Pons (tissue), 1 donor: ENCODE measurements at places on chromosomes 3 and 15.

DNA sequence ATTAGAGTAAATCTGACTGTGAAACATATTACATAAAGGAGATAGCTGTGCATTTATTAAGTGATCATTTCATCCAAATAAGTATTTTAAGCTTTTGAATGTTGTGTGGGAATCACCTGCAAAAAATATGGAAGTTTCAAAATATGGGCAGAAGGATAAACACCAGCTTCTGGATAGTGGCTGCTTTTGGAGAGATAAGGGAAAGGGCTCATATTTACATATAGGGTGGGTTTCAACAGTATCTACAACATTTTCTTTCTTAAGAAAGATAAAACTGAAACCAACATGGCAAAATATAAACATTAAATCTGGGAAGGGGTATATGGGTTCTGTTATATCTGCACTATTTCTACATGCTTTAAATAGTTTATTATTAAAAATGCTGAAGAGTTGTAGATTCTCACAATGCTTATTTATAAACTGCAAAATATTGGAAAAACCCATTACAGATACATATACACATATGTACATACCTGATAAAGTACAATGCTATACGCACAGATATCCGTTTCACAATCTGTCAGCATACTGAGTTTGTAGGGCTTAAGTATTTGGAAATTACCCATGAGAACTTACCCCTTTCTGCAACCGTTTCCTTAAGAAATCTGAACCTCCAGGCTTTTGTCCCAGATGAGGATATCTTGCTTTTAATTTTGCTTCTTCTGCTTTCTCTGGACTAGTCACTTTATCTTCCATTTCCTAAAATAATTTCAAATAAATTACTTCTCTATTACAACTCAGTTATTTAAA lies 12.1 kb downstream of the ARPP19 start:
- DNase-seq, result no peak

DNA sequence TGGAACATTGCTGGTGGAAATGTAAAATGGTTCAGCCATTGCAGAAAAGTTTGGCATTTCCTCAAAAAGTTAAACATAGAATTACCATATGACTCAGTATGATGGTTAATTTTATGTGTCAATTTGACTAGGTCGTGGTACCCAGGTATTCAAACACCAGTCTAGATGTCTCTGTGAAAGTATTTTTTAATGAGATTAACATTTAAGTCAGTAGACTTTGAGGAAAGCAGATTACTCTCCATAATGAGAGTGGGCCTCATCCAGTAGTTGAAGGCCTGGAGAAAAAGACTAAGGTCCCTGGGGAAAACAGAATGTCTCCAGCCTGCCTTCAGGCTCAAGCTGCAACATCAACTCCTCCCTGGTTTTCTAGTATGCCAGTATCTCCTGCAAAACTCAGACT lies 42.3 kb upstream of the TMEM87A start:
- DNase-seq, result no peak

- DNase-seq, result no peak
These were observed 10.5 kb downstream of the SEMA4B start for GRCh38 chr15:90211440-90212143.

DNA sequence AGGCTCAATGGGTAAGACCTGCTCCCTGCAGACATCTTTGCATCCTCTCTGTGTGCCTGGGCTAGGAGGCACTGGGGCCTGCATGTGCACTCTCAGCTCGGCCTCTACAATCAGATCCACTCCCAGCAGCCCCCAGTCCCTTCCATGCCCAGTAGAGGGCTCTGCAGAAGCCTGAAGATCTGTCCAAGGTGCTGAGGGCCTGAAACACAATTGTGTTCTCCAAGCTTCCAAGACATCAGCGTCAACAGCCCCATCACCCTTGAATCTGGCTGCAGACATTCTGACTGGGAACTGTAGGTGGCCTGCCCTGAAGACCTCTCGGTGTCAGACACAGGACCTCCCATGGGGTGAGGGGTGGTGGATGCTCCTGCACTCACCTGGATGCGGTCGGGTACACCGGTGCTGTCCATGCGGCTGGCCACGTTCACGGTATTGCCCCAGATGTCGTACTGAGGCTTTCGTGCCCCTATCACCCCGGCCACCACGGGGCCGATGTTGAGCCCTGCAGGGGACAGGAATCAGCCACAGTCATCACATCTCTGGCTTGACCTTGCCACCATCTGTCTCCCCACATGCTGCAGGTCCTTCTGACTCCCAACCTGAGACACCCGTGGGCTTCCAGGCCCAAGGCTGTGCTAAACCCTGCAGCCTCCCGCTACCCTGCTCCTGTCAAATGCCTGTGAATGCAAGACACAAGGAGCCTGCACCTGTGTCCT lies 84.7 kb downstream of the SEC22A start:
- DNase-seq, result peak; percentile 24

GRCh38 chr3:176958560-176958959 lies 238.7 kb downstream of the TBL1XR1 start:
- no peak for DNase-seq

DNA sequence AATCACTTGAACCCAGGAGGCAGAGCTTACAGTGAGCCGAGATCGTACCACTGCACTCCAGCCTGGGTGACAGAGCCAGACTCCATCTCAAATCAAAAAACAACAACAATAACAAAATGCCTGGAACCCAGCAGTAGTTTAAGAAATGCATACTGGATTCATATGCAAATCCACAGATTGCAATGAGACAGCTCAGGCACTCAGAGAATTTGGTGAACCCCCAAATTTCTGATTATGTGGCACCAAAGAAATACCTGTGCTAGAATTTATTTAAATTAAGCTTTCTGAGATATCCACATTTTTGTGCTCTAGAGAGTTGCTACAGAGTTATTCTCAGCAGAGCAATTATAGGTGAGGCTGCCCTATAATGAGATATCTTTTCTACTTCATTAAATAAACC lies 29.7 kb downstream of the SPATA16 start:
- no peak for DNase-seq

DNA sequence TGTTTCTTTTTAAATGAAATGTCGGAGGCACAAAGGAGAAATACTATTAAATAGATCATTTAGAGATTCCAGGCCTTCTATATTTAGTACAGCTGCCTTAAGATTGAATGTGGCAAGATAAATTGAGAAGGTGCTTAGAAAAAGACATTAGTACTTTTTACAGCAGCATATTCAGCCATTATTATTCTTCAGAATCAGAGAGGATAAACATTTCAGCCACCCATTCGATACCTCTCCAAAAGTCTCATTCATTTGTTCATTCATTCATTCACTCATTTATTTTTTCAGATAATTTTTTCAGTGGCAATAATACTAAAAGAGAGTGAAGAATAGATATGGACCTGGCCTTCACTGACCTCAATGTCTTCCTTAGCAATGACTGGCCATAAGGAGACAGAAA lies 347.0 kb downstream of the GRM7 start:
- no peak for DNase-seq

- DNase-seq, result peak; percentile 14
These were observed 66.6 kb downstream of the DUT start for GRCh38 chr15:48397841-48398240.

DNA sequence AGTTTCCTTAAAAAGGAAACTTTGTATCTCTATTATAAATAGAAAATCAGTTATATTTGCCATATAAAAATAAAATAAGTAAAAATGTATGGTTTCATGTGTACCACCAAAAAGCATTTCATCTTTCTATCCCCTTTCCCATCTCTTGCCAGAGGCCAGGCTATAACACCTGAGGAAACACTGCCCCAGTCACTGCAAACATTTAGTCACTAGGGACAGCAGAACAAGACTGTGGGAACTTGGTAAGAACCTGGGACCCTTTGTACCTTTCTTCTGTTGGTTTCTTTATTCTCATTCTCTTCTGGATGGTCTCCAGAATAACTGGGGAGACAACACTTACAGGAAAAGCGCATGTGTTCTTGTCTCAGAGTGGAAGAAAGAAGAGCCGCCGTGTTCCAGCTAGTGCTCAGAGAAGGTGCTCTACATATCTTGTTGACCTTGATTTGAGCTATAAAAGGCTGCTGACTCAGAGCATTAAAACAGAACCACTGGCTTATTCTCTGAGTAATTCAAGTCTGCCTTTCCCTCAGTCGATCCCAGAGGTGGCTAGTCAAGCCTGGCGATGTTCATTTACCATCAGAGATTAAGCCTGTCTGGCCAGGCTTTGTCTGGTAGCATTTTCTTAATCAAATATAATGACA lies 361.6 kb downstream of the RBMS3 start:
- DNase-seq, result no peak

DNA sequence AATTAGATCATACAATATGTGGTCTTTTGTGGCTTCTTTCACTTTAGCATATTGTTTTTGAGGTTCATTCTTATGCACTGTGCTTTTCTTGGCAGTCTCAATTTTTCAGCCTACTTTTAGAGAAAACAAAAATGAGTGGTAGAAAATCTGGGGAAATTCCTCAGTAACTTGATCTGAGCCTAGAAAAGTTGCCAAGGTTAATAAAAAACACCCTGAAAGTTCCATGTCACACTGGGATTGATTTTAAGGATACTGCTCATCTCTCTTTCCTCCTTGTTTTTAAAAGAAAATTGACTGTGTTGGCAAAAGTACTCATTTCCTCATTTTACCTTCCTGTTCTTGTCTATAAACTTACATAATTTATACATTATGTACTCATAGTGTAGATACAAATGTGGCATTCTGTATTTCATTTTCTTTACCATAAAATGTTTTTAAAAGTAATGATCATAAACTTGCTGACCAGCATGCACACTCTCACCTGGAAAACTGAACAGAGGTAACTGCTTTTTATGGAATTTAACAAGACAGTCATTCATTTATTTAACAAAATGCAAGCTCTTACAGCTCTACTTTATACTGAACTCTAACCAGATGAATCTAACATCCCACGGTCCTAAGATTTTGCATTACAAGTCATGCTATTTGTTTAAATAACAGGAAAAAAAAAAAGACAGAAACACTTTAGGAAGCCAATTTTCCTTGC lies 28.6 kb upstream of the SH3BP5 start:
- DNase-seq, result no peak

GRCh38 chr15:32706704-32707103 lies 11.1 kb upstream of the GREM1 start:
- DNase-seq, result no peak

DNA sequence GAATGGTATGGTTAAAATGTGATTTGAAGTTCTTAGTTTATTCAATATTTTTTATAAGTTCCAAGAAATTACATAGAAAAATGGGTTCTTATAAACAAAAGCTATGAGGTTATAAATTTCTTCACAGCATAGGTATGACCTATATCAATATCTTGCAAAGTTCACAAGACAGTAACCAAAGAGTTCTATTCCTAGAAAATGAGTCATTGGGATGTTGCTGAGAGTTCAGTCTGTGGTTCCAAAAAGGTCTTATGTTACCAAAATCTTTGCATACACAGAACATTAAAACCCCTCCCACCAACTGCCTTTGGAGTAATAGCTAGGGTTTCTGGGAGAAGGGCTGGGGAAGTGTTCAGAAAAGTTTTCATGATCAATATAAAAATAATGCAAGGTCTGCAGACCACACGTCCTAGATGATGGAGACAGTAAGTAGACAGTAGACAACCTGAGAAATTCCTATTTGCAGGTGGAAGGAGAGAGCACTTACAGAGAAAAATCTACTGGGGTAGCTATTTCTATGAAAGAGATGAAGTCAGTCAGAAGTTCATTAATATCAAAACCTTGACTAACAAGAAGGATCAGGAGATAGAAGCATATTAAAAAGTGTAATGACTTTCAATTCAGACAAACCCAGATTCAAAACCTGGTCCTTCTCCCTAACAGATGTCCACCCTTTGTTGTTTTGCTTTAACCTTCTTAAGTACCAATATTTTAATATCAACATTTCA lies 279.3 kb downstream of the KCNH8 start:
- DNase-seq, result no peak

GRCh38 chr3:179015551-179016020 lies 56.0 kb downstream of the ZMAT3 start:
- peak; percentile 84 for DNase-seq
